Smooth muscle cell of the umbilical artery (primary cell): ENCODE measurements at places on chromosomes 13 and 19. TPM values are rescaled to one million over a fixed set of nuclear protein-coding genes. Genes with fewer than 3 reads are reported as not detected.

Gene ZSCAN4
- 0.37 TPM in 1 of 2 replicates, not detected in the other for total RNA-seq

Gene ZNF57
- 3.0 and 3.7 TPM in 2 replicates for total RNA-seq

Gene MYADM
- 8.9 and 21.8 TPM in 2 replicates for total RNA-seq

Gene C19orf33
- total RNA-seq: not detected in 2 replicates

Gene CEACAM16
- not detected in 2 replicates for total RNA-seq

Gene XPO4
- 22.6 and 30.3 TPM in 2 replicates for total RNA-seq

Gene AXL
- 118 and 345 TPM in 2 replicates for total RNA-seq

Gene SIGLEC8
- total RNA-seq: not detected in 2 replicates

Gene ONECUT3
- total RNA-seq: not detected in 2 replicates

Gene SLC10A2
- total RNA-seq: not detected in 2 replicates
